T-helper 9 cell (primary cell): ENCODE measurements at places on chromosomes 4 and X.

- no peak for DNase-seq
These were observed 175.6 kb downstream of the PPP3CA start for GRCh38 chr4:101171747-101172146.

GRCh38 chrX:132191938-132192337, 27.3 kb downstream of the RAP2C start:
- no peak for DNase-seq

- DNase-seq = no peak
These were observed 11.0 kb downstream of the TMEM192 start for GRCh38 chr4:165101641-165102040.

DNA sequence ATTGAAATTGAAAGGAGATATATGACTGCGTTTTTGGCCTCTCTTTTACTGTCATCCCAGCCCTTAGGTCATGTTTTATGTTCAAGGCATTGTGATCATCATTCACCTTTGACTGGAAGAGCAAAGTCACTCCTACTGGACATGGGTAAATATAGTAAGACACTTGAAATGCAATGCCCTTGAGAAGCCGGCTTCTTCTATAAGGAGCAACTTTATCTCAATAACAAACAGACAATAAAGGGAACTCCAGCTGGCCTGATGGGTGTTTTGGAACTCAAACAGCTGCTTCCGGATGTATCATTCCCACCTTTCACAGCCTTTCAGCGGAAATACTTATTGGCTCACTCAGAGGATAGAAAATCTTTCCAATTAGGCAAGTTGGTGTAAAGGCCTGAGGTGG, 65.1 kb upstream of the C4orf54 start:
- no peak for DNase-seq

DNA sequence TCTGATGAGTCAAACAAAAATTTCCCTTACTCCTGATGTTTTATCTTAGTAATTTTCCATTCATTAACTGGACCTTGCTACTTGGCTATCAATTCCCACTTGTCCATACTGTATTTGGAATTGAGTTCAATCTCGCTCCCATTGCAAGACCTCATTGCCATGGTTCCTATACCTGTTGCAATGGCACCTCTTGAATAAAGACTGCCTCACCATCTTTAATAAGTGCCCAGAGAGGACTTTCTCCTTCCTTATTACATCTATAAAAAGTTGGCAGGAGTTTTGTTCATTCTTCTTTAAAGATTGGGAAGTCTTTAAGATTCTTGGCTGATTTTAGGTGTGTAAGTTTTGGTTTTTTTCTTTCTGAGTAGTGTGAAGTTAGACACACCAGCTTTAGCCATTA, 397.4 kb downstream of the SPOCK3 start:
- no peak for DNase-seq

DNA sequence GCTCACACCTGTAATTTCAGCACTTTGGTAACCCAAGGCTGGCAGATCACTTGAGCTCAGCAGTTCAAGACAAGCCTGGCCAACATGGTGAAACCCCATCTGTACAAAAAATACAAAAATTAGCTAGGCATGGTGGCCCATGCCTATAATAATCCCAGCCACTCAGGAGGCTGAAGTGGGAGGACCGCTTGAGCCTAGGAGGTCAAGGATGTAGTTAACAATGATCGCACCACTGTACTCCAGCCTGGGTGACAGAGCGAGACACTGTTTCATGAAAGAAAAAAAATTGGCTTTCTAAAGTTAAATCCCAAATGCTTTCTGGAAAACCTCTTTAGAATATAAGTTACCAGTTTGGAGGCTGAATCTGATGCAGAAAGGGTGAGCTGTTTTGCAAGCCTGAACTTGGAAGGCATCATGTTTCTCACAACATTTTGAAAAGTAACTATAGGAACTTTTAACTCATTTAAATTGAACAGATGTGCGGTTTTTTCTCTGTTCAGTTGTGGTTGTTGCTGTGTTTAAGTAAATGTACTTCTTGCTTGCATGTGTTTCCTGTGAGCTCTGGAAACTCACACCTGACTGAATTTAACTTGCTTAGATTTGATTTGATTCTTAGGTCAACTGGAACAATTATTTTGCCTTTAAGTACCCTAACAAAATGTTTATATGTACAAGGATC, 39.8 kb upstream of the TMEM131L start:
- no peak for DNase-seq
